ENCODE measurements at places on chromosomes 3 and 15. TPM values are rescaled to one million over a fixed set of nuclear protein-coding genes. Genes with fewer than 3 reads are reported as not detected.

GRCh38 chr3:128559486-128560225 is 66.7 kb upstream of the GATA2 start:
- DNase-seq: no peak

DNA sequence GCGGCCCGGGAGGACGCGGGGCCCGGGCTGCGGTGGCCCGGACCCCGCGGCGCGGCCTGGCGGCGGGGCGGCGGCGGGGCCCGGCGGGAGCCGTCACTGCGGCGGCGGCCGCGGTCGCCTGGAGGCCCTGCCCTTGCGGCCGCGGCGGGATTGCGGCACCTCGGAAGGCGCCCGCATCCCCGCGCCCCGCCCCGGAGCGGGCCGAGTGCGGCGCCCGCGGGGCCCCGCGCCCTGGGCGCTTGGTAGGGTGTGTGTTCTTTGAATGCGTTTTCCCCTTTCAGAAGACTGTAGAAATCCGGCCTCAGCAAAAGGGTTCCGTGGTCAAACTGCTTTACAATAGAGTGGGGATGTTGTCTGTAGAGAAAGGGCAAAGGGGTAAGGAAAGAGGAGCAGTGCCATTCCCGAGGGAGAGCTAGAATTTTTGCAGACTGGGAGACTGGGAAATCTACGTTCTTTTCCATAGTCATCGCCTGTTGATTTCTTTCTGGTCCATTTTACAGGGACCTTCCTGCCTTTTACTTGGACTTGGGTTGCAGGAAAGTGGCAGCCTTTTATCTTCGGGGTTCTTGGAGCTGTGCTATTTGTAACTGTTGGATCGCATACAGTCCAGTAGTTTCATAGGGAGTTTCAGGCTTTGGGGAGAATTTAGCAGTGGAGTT is 630 bp downstream of the SNRK start:
- no peak for DNase-seq

TGM5 gene
- total RNA-seq: not detected

DNA sequence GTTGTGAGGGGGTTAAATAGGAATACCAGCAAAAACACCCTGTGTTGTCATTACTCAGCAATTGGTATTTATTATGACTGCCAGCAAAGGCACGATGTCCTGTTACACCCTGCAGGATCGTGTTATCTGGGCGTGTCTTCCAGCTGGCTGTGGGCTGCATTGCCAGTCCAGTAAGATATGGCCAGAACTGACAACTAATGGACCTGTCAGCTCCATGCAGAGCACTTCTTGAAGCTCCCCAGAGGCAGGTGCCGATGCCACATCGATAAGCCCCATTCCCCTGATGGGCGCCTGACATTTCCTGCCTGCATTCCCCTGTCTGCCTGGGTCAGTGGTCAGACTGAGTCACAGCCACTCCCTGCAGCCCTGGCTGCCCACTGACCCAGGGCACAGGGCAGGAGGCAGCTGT is 79.7 kb upstream of the RASGRF1 start:
- no peak for DNase-seq

CDCP1 gene
- 97.0 TPM for total RNA-seq

SLC12A1 gene
- not detected for total RNA-seq

- DNase-seq: no peak
Measured at GRCh38 chr15:57019496-57020160, 101.2 kb downstream of the TCF12 start.

DNA sequence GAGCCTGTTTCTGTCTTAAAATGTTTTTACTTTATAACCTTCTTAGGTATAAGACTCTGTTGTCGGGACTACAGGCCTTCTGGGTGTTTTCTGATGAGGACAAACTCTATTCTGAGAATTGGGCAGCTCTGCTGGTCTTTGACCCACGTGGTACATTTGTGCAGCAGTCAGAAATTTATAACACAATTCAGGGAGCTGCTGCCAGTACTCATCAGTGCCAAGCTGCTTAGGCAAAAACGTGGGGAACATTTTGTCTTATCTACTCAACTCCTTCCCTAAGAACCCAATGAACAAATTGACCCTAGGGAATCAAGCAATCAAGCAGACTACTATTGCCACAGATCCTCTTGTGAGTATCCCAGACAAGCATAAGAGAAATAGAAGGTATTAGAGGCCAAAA is 180.7 kb upstream of the PDZRN3 start:
- no peak for DNase-seq

PLA2G4B gene
- 3.4 TPM for total RNA-seq

DNA sequence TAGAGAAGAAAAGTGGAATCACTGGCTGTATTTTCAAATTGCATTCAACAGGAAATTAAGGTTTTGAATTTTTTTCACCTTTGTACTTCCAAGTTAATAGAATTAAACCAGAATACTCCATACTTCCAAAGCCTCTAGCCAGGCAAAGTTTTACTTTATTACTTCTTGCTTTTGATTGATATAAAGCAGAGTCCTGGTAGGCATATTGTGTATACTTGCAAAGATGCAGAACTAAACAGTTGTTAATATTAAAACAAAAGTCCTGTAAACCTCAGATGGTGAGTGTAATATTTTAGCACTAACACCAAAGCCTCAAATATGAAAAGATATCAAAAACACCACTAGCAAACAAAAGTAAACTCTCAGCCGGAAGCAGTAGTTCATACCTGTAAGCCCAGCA is 107.2 kb upstream of the C2CD4B start:
- no peak for DNase-seq

GCSAM gene
- total RNA-seq: not detected

GRCh38 chr3:135752851-135753250 is 212.7 kb upstream of the PPP2R3A start:
- DNase-seq: no peak

DNA sequence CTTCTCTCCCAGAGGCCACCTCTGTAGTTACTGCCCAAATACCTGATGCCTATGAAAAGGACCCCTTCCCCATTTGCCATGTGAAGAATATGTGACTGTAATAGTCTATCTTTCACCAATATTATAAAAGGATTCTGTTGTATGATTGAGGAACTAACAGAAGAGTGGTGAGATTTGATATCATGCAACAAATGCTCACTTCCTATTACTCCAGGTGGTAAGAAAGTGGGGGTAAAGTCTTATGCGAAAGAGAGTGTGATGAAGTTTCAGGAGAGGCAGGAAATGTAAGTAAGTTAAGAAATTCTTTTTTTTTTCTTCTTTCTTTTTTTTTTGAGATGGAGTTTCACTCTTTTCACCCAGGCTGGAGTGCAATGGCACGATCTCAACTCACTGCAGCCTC is 24.4 kb upstream of the RAP2B start:
- DNase-seq: no peak

GRCh38 chr3:171753665-171754408 is 56.4 kb downstream of the PLD1 start:
- no peak for DNase-seq

SLCO2A1 gene
- 50.6 TPM for total RNA-seq

GRCh38 chr3:134852893-134853351 is 57.9 kb downstream of the EPHB1 start:
- DNase-seq: no peak

ALDH1L1 gene
- total RNA-seq: 7.7 TPM

SAMD7 gene
- total RNA-seq: not detected

GRCh38 chr3:50261505-50261904 is 7.4 kb upstream of the SEMA3B start:
- DNase-seq: no peak

CDHR4 gene
- 0.20 TPM for total RNA-seq

CCDC66 gene
- 13.5 TPM for total RNA-seq

DNA sequence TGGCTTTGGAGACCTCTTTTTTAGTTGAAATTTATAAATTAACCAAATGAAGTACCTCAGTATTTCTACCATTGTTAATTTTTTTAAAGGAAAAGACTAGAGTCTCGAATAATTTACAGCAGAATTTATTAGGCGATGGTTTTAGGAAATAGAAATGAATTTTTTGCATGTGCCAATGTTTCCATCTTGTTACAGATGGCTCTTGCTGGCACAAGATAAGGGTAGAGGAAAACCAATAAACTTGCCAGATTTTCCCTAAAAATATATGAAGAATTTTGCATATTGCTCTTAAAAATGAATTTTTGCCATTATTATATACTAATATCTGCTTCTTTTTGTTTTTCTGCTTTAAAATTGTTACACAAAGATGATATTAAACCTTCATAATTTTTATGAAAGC is 380.7 kb downstream of the NLGN1 start:
- no peak for DNase-seq

DNA sequence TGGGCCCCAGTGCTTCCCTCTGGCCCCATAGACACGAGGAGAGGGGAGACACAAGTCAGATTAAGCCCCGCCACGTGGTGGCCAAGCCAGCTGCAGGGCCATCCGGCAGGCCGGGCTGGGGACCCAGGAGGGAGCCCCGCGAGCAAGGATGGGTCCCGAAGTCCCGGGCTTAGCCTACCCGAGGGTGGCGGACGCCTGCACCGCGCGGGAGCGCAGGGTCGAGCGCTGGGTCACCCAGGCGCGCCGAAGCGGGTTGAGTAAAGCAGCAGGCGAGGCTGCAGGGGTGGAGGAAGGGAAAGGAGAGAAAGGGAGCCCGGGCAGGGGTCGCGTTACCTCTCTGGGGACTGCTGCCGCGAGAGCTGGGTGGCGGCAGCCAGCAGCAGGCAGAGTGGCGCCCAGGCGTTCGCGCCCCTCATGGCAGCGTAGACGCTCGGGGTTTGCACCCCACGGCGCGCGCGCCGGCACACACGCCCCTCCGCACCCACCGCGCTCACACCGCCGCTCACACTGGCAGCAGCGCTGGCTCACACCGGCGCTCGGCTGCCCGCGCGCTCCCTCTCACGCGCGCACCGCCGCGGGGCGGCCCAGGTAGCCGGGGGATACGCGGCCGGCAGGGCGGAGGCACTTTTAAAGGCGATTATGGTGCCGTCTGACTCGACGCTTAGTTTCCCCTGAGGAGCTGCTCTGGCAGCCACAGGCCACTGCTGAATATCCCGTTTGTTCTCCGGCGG is at the start of gene PCOLCE2:
Gene PCOLCE2, minus strand, starts transcription at position 603 of the 731 bp plus-strand sequence. Its CDS starts 187 bp downstream, at position 416.
- peak; percentile 12 for DNase-seq

DNA sequence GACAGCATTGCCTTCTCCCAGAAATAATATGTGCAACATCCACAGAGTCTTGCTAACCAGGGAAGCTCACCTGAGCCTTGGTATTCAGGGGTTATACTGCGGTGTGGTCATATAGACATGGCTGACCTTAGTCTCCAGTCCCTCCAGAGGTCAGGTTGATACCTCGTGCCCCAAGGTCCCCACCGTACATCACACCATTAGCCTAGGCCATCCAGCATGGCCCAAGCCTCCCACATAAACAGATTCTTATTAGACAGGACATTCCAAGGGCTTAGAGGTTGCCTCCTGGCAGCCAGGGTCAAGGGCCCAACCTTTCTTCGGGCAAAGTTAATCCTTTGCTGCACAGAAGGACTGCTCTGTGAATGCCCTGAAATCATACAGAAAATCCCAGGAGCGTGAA is 18.8 kb downstream of the ACAN start:
- DNase-seq: no peak

GOLGA8J gene
- not detected for total RNA-seq

- DNase-seq: no peak
Measured at GRCh38 chr15:52232327-52232726, 41.1 kb upstream of the GNB5 start.

ARPIN gene
- total RNA-seq: 40.0 TPM

DNA sequence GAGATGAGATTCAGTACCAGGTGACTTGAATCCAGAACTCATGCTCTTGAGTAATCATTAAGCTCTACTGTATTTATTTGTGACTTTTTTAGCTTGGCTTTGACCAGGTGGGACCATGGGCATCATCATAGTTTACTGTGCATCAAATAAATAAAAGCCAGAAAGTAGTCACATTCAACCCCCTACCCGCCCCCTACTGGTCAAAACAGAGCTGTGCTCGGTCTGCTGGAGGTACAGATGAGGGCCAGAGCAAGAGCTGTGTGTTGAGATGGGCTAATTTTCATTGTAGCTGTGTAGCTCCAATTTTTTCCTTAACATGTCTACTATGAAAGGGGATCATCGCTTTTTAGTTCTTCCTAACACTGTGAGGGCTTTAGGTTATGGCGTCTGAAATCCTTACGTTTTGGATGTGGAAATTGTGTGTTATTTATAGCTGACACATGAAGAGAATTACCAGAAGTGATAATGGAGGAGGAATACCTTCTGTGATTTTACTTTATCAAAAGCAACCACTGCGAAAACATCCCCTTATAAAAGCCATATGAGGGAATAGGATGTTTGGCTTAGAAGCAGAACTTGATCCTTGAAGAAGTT is 375.1 kb downstream of the PTPRG start:
- no peak for DNase-seq

GRCh38 chr3:67215690-67216089 is 217.6 kb downstream of the KBTBD8 start:
- no peak for DNase-seq

DNA sequence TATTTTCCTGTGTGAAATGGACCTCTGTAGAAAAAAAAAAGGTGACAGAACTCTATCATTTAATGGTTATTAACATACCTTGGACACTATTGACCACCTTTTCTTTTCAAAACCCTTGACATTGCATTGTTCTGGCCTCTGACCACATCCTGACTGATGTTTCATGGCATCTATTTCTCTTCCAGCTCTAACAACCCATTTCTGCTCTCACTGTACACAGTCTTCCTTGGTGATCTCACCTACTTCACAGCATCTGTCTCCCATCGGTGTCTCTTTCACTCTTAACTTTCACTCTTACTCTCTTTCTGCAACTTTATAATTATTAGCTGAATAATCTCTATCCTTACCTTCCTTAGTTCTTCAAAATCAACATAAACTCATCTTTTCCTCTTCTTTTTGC is 217.4 kb upstream of the CD96 start:
- no peak for DNase-seq

- DNase-seq: no peak
Measured at GRCh38 chr3:124396339-124396950, 333.8 kb upstream of the UMPS start.

SLC24A1 gene
- total RNA-seq: 6.8 TPM

- no peak for DNase-seq
Measured at GRCh38 chr3:65595222-65596028, 443.3 kb downstream of the MAGI1 start.

DNA sequence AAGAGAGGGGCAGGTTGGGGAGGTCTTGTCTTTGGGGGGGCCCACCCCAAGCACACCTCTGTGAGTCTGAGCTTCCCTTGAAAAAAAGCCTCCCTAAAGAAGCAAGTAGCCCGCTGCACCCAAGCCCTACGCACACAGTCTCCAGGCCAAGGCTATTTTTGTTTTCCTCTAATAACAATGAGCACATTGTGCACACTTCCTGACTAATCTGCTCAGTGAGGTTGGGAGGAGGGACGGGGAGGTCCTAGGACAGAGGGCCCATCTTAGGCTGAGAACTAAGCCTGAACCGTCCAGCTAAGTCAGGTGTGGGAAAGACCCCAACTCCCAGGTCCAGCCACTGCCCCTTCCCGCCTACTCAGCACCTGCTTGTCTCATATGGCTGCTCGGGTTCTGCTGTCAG is 87.2 kb downstream of the HMG20A start:
- no peak for DNase-seq

CTXN2 gene
- not detected for total RNA-seq

GRCh38 chr3:23308986-23309625 is 106.0 kb downstream of the UBE2E2 start:
- no peak for DNase-seq
